Calu3 (cell line): ENCODE measurements at places on chromosomes 7 and 10. TPM values are rescaled to one million over a fixed set of nuclear protein-coding genes. Genes with fewer than 3 reads are reported as not detected.
A peak's percentile ranks its signal among the peaks of the same experiment; 100 is the strongest.

DNA sequence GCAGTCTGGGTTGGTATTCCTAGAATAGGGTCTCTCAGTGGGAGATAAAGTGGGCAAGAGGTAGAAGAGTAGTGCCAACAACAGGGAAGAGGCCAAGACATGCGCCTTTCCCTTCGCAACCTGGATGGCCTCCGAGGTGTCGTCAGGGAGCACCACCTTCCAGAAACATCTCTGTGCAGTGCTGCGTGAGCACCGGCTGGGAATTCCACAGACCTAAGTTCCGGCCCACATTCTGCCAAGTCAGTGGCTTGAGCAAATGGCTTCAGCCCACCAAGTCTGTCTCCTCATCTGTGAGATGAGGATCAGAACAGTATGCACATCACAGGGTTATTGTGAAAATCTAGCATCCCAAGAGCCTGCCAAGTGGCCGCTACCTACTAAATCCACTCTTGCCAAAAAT, 40.6 kb downstream of the CCDC3 start:
- peaks cover 87% of the 10 kb centered on the region for H3K27me3 ChIP-seq
- no peaks in the 10 kb centered on the region for H3K36me3 ChIP-seq
- no peak overlapping the region for H3K27ac ChIP-seq
- no peak overlapping the region for H3K4me3 ChIP-seq
- H3K4me1 ChIP-seq, result no peaks in the 10 kb centered on the region
- no peak for DNase-seq

DNA sequence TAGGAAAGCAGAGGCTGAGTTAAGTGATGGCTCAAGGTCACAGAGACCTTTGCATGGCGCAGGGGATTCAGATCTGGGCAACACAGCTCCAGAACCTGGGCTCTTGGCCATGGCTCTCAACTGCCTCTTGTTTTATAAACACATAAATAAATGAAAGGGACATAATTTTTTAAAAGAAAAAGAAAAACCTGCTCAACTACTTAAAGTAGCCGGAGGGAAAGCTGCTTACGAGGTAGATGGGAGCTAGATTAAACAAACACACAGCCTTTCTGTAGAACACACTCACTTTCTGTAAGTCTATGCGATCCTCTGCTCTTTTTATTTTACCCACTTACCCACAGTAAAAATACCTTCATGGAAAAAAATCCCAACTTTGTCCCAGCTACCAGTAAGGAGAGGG, 81.3 kb downstream of the PIP4K2A start:
- no peaks in the 10 kb centered on the region for H3K27me3 ChIP-seq
- no peak overlapping the region for H3K4me3 ChIP-seq
- H3K36me3 ChIP-seq, result no peaks in the 10 kb centered on the region
- no peak overlapping the region for H3K27ac ChIP-seq
- H3K4me1 ChIP-seq, result peaks cover 30% of the 10 kb centered on the region
- no peak for DNase-seq

- no peaks in the 10 kb centered on the region for H3K36me3 ChIP-seq
- no peaks in the 10 kb centered on the region for H3K27me3 ChIP-seq
- DNase-seq, result no peak
- H3K4me1 ChIP-seq, result peaks cover 22% of the 10 kb centered on the region
- no peak overlapping the region for H3K27ac ChIP-seq
These were observed 88.9 kb downstream of the APBB1IP start for GRCh38 chr10:26527018-26527417.

DNA sequence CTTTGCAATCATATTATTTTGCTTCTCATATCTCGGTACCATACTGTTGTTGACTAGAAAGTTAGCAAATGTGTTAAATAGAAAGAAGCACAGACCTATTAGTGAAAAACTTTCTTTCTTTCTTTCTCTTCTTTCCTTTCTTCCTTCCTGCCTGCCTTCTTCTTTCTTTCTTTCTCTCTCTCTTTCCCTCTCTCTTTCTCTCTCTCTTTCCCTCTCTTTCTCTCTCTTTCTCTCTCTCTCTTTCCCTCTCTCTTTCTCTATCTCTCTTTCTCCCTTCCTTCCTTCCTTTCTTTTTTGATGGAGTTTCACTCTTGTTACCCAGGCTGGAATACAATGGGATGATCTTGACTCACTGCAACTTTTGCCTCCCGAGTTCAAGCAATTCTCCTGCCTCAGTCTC, 1160.6 kb downstream of the GATA3 start:
- H3K27ac ChIP-seq, result no peak overlapping the region
- no peaks in the 10 kb centered on the region for H3K36me3 ChIP-seq
- no peaks in the 10 kb centered on the region for H3K4me1 ChIP-seq
- no peak for DNase-seq

DNA sequence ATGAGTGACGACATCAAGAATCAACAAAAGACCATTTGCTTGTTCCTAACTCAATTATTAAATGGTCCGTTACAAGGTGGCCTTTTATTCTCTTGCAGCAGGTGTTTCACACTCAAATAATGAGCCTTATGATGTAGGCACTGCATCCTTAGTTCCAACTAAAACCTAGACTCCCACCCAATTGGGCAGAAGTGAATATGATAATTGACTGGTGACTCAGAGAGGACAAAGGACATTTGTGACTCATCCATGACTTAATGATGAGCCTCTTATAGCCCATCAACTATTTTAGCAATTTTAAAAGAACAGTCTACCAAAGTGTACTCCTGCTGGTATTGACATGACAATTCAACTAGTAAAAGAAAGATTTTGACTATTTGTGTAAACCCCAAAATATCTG, 1027.8 kb upstream of the PHF14 start:
- no peak for DNase-seq
- no peaks in the 10 kb centered on the region for H3K36me3 ChIP-seq
- no peaks in the 10 kb centered on the region for H3K27me3 ChIP-seq
- H3K4me1 ChIP-seq, result no peaks in the 10 kb centered on the region
- H3K4me3 ChIP-seq, result no peak overlapping the region

DNA sequence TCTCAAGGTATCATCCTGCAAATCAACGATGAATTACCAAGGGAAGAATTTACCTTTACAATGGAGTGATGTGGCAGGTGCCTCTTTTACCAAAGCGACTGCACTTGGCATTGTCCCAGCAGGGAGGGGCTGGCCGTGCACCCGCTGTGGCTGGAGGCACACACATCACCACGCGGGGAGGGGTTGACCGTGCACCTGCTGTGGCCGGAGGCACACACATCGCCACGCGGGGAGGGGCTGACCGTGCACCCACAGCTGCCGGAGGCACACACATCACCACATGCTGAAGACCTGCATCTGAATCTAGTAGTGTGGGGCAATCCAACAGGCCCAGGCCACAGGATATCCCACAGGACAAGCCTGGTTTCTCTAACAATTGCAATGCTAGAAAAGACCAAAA, 493.5 kb downstream of the DNAJB6 start:
- H3K27ac ChIP-seq, result no peak overlapping the region
- DNase-seq, result no peak

DNA sequence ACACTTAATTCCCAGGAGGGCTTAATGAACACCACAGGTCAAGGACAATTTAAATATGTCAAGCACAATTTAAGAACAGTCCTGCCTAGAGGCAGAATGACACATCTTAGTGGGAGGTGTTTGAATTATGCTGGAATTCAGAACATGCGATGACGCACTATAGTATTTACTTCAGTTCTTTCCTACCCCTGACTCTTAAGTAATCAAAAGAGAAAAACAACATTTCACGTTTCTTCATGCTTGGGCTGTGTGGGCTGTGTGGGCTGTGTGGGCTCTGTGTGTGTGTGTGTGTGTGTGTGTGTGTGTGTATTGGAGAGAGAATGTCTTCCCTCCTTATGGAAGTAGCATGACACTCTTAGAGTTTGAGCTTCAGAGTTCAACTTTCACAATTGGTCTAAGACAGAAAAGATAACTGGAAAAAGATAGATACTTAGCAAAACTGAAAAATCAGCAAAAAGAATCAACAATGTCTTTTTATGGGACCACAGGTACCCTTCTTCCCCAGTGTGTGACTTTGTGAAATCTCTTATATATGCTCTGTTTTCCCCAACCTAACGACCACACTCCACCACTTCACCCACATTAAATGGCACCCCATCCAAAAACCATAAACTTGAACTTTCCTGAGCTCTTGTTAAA, 33.7 kb upstream of the CABCOCO1 start:
- H3K27ac ChIP-seq, result peak overlapping the region; percentile 33
- peaks cover 35% of the 10 kb centered on the region for H3K4me1 ChIP-seq
- H3K4me3 ChIP-seq, result no peak overlapping the region
- H3K36me3 ChIP-seq, result peaks cover 5% of the 10 kb centered on the region

DNA sequence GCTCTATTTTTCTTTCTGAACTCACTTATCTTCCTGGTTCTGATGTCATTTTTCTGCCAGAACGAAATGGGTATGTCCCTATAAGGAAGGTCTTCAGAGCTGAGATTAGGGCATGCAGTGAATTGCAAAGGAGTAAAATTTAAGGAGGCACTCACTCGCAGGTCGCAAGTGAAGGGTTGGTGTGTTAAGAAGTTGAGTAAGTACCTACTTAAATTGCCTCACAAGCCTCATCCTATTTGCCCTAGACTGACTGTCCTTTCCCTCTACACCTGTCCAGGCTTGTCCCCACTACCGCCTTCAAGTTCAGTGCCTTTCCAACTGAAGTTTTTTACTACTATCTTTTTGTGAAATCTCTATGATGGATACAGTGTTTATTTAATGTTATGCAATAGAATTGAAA, 191.5 kb downstream of the AHR start:
- H3K4me1 ChIP-seq, result no peaks in the 10 kb centered on the region
- H3K27me3 ChIP-seq, result no peaks in the 10 kb centered on the region
- DNase-seq, result no peak
- H3K4me3 ChIP-seq, result no peak overlapping the region
- H3K36me3 ChIP-seq, result no peaks in the 10 kb centered on the region

LIMK1 gene
- 32.2 and 34.4 TPM in 2 replicates for total RNA-seq

NOBOX gene
- not detected in 2 replicates for total RNA-seq

SPRN gene
- total RNA-seq, result 0.15 TPM in 1 of 2 replicates, not detected in the other
